Psoas muscle (tissue), 8 donors: ENCODE measurements at places on chromosomes 5 and 9. TPM values are rescaled to one million over a fixed set of nuclear protein-coding genes. Genes with fewer than 3 reads are reported as not detected.

The PDCD1LG2 gene
- 0.29 TPM for polyA plus RNA-seq

The APBA1 gene
- polyA plus RNA-seq = 0.23 TPM

The EGFLAM gene
- 16.0 TPM for polyA plus RNA-seq

The NNT gene
- 171 TPM for polyA plus RNA-seq

The COL27A1 gene
- polyA plus RNA-seq = 2.1 TPM

The FREM1 gene
- 0.63 TPM for polyA plus RNA-seq

The PCDHA7 gene
- 0.01 TPM for polyA plus RNA-seq

The C5orf52 gene
- polyA plus RNA-seq = not detected

The EXOSC3 gene
- polyA plus RNA-seq = 18.3 TPM

The CAMK4 gene
- polyA plus RNA-seq = 0.09 TPM

The SOX30 gene
- 0.01 TPM for polyA plus RNA-seq

The TMEM171 gene
- 0.25 TPM for polyA plus RNA-seq

The IGFBPL1 gene
- polyA plus RNA-seq = 0.10 TPM

The HMGCS1 gene
- 10.0 TPM for polyA plus RNA-seq
